ENCODE measurements at places on chromosomes 13 and 19. TPM values are rescaled to one million over a fixed set of nuclear protein-coding genes. Genes with fewer than 3 reads are reported as not detected.

Gene AMH
- total RNA-seq = under 0.01 TPM

GRCh38 chr13:48748681-48749080 is 95.0 kb downstream of the CYSLTR2 start:
- no peak for DNase-seq

- DNase-seq = no peak
Measured at GRCh38 chr19:43589678-43590077, 6.3 kb downstream of the IRGQ start.

GRCh38 chr13:22120646-22121045 is 449.8 kb downstream of the FGF9 start:
- DNase-seq = no peak

- peak; percentile 99 for DNase-seq
Measured at GRCh38 chr19:44746946-44747738, 1.4 kb upstream of the BCL3 start.

GRCh38 chr13:113186061-113186900 is 22.2 kb downstream of the PCID2 start:
- no peak for DNase-seq

DNA sequence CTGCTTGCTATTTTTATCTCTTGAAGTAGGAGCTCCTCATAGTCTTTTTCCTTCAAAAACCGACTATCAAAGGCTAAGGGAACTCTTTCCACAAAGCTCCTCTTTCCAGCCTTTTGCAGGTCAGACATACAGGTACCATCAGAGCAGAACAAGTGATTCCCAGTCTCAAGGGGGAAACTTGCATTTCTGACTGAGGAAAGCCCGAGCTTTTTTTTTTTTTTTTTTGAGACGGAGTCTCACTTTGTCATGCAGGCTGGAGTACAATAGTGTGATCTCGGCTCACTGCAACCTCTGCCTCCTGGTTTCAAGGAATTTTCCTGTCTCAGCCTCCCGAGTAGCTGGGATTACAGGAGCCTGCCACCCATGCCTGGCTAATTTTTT is 32.0 kb downstream of the RUBCNL start:
- no peak for DNase-seq

- no peak for DNase-seq
Measured at GRCh38 chr19:52520013-52520412, 7.5 kb upstream of the ZNF808 start.

GRCh38 chr13:95552208-95552538 is 347 bp upstream of the CLDN10 start:
- no peak for DNase-seq

DNA sequence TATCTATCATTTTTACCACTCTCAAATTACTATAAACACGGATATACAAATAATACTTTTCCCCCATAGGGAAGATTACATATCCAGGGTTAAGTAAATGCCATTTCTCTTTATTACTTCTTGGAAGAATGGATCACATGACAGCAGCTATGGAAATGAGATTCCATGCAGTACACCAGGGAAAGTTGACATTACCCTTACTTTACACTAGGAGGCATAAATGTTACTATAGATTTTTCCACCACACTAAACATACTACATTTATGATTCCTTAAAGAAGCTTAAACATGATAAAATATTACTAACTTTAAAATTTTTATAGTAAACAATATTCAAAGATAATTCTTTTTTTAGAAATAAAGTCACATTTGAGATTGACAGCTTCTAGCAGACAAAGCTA is 611.4 kb downstream of the PCDH9 start:
- DNase-seq = peak; percentile 76

DNA sequence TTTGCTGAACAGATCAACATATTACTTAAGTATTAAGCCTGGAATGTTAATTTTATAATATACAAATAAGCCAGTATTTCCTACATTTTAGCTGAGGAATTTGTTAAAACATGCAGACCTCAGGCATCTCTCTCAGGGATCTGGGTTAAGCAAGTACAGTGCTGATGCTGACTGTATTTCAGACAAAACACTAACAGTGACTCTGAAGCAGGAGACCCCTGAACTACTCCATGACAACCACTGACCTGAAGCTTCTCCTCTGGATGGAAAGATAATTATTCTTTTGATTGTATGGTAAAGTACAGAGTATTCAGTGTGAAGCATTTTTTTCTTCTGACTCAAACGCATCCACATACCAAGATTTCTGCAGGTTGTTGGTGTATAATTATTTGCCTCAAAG is 680.8 kb downstream of the LIG4 start:
- DNase-seq = no peak

Gene KIR2DL4
- not detected for total RNA-seq

Gene PLEKHF1
- 106 TPM for total RNA-seq

DNA sequence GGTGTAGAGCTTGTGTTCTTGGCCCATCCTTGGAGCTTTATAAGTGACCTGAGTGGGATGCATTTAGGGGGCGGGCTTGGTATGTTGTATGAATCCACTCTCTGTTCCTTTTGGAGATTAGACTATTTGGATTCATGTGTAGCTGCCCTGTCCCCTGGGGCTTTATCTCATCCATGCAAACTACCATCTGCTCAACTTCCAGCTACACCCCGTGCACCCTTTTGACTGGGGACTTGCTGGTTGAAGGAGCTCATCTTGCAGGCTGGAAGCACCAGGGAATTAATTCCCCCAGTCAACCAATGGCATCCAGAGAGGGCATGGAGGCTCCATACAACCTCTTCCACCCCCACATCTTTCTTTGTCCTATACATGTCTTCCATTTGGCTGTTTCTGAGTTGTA is 6.1 kb downstream of the CLEC4M start:
- DNase-seq = no peak

Gene CEACAM8
- total RNA-seq = not detected

Gene GPR12
- not detected for total RNA-seq

- no peak for DNase-seq
Measured at GRCh38 chr13:43424412-43424811, 362.4 kb downstream of the ENOX1 start.

DNA sequence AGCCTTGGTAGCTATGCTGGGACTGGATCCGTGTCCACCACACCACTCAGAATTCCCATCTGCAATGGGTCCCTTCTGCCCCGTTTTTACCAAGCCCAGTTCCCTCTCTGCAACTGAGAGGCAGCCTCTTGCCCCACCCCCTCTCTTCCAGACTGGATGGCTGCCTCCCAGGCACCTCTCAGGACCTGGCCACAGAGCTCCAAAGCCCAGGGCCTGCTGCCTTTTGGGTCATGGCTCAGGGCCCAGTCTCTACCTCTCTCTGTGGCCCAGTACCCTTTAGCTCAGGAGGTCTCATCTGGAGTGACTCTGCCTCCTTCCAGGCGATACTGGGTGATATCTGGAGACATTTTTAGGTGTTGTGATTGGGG is 10.3 kb upstream of the ZBTB7A start:
- no peak for DNase-seq

Gene KEAP1
- total RNA-seq = 64.8 TPM

DNA sequence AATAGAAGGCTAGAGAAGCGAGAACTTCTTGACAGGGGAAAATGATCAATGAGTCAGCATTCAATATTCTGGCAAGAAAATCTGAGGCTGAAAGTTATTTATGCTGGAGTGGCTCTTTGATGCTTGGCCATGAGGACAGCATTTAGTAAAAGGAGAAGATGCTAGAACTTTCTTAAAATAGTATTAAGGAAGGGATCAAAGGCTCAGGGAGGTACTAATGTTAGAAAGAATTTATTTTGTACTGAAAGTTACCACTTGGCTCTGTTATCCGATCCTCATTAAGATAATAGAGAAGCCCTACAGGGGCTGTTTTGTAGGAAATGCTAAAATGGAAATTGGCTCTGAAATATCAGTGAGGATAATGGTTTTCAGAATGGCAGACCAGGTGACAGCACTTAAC is 1774.6 kb upstream of the PCDH20 start:
- DNase-seq = peak; percentile 19

Gene KCNN1
- total RNA-seq = under 0.01 TPM

DNA sequence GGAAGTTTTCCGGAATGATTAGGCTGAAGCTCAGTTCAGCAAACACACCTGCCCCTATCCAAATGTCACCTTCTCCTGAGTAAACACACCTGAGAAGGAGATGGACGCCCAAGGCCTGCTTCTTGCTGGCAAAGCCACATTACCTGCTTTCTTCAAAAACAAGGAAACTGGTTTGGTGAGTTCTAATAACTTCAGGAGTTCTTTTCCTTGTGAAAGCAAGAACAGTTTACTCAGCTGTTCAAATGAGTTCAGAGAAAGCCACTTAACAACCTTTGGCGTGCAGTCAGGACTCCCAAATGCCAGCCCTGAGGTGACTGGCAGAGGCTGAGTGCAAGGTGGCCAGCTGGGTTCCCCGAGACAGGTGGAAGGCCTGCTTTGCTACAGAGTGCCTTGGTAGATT is 160.5 kb downstream of the STK24 start:
- DNase-seq = no peak

Gene ACP5
- 0.59 TPM for total RNA-seq

GRCh38 chr19:43416951-43417623 is 2.4 kb downstream of the TEX101 start:
- no peak for DNase-seq

- DNase-seq = no peak
Measured at GRCh38 chr19:55273978-55274707, 5.8 kb downstream of the HSPBP1 start.

DNA sequence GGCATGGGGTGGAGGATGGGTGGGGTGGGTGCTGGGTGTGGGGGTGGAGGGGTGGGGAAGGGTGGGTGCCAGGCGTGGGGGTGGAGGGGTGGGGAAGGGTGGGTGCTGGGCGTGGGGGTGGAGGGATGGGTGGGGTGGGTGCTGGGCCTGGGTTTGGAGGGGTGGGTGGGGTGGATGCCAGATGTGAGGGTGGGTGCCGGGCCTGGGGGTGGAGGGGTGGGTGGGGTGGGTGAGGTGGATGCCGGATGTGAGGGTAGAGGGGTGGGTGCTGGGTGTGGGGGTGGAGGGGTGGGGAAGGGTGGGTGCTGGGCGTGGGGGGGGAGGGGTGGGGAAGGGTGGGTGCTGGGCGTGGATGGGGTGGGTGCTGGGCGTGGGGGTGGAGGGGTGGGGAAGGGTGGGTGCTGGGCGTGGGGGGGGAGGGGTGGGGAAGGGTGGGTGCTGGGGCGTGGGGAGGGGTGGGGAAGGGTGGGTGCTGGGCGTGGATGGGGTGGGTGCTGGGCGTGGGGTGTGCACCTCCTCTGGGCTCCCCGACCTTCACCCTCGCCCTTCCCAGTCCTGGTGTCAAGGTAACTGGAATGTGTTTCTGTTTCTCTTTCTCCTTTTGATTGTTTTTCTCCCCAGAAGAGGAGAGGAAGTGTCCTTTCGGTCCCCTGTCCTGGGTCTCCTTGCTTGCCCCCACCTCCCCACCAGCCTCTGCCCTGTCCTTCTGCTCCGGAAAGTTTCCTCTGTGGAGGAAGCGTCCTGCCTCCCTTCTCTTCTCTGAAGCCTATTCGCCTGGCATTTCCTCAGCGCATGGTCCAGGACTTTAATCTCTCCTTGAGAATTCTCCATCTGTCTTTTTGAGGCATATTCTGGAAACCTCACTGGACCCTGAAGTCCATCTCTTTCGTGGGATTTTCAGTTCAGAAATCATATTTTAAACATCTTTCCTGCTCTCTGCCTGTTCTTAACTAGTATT is 22.9 kb upstream of the CFAP97D2 start:
- DNase-seq = peak; percentile 74

DNA sequence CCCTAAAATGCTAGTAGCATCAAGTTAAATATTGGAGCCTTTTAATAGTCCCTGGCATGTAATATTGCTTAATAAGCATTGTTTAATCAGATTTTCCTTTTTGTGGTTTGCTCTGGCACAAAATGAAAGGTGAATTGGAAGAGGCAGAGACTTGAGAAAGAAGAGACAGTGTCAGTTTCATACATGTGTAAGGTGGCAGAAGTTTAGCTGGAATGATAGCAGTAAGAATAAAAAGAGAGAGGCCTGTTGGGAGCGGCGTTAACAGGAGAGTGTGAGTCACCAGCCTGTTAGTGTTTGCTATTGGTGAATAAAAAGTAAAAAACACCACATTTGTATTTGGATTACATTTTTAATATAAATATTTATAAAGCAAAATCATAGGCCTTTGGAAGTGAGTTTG is 145.3 kb downstream of the PDS5B start:
- no peak for DNase-seq

- no peak for DNase-seq
Measured at GRCh38 chr13:95352486-95352885, 51.2 kb upstream of the ABCC4 start.

GRCh38 chr13:51971520-51972426 is 39.5 kb downstream of the ATP7B start:
- DNase-seq = no peak

Gene ZNF730
- 0.72 TPM for total RNA-seq

Gene FGF9
- not detected for total RNA-seq

- DNase-seq = no peak
Measured at GRCh38 chr19:51282335-51282734, 29.1 kb upstream of the IGLON5 start.

- peak; percentile 38 for DNase-seq
Measured at GRCh38 chr19:16384688-16385087, 60.1 kb downstream of the KLF2 start.

DNA sequence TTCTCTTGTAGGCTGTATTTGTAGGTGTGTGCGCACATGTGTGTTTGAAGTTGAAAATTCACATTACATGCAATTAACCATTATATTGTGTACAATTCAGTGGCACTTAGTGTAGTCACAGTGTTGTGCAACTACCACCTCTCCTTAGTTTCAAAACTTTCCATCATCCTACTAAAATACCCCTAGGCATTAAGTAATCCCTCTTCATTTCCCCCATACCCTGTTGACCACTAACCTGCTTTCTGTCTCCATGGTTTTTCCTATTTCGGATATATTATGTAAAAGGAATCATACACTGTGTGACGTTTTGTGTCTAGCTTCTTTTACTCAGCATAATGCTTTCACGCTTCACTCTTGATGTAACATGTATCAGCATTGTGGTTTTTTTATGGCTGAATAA is 16.1 kb downstream of the LSM14A start:
- no peak for DNase-seq

GRCh38 chr13:102609696-102610095 is 12.9 kb downstream of the TPP2 start:
- DNase-seq = no peak

- no peak for DNase-seq
Measured at GRCh38 chr13:61383111-61383510, 32.5 kb downstream of the PCDH20 start.

Gene BLOC1S3
- 10.0 TPM for total RNA-seq

DNA sequence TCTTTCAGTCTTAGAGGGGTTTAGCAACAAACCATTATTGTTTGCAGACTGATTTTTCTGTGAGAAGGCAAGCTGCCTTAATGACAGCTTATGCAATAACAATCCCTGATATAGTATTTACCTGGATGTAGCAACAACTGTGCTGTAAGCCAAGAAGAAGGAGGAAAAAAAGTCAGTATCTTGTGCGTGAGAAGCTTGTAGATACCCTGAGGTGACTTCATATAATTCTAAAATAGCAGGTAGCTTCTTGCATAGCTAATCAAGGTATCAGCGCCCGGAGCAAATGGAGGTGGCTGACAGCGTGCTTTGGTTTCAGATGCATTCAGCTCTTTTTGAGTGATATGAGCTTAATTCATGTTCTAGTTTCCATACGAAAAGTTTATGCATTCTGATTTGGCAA is 309.8 kb downstream of the KLF5 start:
- no peak for DNase-seq

DNA sequence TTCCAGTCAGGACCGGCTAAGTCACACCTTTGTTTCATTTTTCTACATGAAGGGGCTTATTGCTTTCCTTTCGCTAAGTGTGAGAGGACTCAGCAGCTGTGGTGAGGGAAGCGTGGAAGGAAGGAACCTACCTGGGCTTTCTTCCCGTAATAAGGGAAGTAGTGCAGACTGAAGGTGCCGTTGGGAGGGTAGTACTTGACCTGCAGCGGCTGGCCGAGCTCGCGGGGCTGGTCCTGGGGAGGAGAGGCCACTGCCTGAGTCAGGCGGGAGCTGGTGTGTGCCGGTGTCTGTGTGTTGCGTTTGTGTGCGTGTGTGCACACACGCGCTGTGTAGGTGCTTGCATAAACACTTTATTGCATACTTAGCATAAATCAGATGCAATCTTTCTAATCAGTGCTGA is 7.7 kb downstream of the ATP4B start:
- DNase-seq = no peak

All from osteoblast (primary cell).